Spinal cord (tissue), 10 donors: ENCODE measurements at places on chromosomes 5 and 9. TPM values are rescaled to one million over a fixed set of nuclear protein-coding genes. Genes with fewer than 3 reads are reported as not detected.

- no peak for DNase-seq
- H3K4me3 ChIP-seq, result no peak overlapping the region
- H3K27ac ChIP-seq, result no peak overlapping the region
- no peaks in the 10 kb centered on the region for H3K4me1 ChIP-seq
- H3K36me3 ChIP-seq, result no peaks in the 10 kb centered on the region
These were observed 13.2 kb upstream of the HSPB3 start for GRCh38 chr5:54442271-54442670.

GRCh38 chr9:3308609-3309008, 217.2 kb downstream of the RFX3 start:
- no peaks in the 10 kb centered on the region for H3K36me3 ChIP-seq
- no peaks in the 10 kb centered on the region for H3K27me3 ChIP-seq
- DNase-seq, result no peak
- H3K27ac ChIP-seq, result no peak overlapping the region

DNA sequence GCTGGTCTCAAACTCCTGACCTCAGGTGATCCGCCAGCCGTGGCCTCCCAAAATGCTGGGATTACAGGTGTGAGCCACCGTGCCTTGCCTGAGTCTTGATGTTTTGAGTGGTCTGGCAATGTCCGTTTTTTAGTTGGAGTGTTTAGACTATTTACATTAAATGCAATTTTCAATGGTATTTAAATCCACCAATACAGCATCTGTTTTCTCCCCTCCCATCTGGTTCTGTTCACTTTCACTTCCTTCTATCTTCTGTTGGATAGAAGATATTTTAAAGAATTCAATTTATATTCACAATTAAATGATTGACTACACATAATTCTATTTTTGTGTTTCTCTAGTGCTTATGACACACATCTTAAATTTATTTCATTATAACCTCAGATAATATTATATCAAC, 26.0 kb upstream of the PCAT7 start:
- H3K27ac ChIP-seq, result no peak overlapping the region
- no peak overlapping the region for H3K4me3 ChIP-seq
- H3K4me1 ChIP-seq, result no peaks in the 10 kb centered on the region
- no peak for DNase-seq

DNA sequence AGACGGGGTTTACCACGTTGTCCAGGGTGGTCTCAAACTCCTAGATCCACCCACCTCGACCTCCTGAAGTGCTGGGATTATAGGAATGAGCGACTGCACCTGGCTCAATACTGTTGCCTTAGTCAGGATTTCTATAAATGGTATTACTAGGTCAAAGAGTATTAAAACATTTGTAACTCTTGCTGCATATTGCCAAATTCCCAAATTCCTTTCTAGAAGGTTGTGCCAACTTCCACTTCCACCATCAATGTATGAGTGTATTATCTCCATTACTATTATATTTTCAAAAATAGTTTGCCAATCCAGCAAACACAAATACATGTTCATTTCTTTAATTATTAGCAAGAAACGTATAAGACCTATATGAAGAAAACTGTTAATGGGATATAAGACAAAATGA, 10.6 kb downstream of the PTGR1 start:
- H3K4me3 ChIP-seq, result no peak overlapping the region
- no peaks in the 10 kb centered on the region for H3K36me3 ChIP-seq
- H3K27me3 ChIP-seq, result no peaks in the 10 kb centered on the region
- no peaks in the 10 kb centered on the region for H3K4me1 ChIP-seq

- H3K36me3 ChIP-seq, result no peaks in the 10 kb centered on the region
- H3K27me3 ChIP-seq, result no peaks in the 10 kb centered on the region
- no peak for DNase-seq
- no peak overlapping the region for H3K27ac ChIP-seq
These were observed 12.1 kb upstream of the POC5 start for GRCh38 chr5:75729321-75729720.

DNA sequence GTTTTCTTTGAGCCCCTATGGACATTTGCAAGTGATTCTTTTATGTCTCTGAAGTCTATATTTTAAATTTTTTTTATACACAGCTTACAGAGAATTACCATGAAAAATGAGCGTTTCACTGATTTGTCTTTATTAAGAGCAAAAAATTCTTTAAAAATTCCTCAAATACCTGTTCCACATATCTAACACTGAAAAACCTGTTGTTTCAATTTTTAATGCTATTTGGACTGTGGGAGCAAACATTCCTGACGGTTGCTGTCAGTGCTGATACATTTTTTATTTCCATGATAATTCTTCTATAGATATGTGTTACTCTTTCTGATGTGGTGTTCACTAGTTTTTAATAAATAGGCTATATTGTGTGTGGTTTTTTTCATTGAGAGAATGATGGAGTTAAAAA, 199.8 kb downstream of the GDNF start:
- H3K36me3 ChIP-seq, result no peaks in the 10 kb centered on the region
- no peak overlapping the region for H3K4me3 ChIP-seq
- H3K27me3 ChIP-seq, result no peaks in the 10 kb centered on the region

GRCh38 chr5:82886911-82887310, 190.3 kb downstream of the TMEM167A start:
- H3K4me1 ChIP-seq, result no peaks in the 10 kb centered on the region
- H3K4me3 ChIP-seq, result no peak overlapping the region
- no peaks in the 10 kb centered on the region for H3K27me3 ChIP-seq
- DNase-seq, result no peak
- H3K27ac ChIP-seq, result no peak overlapping the region

- H3K27me3 ChIP-seq, result no peaks in the 10 kb centered on the region
- no peaks in the 10 kb centered on the region for H3K36me3 ChIP-seq
- H3K4me3 ChIP-seq, result no peak overlapping the region
These were observed 472.0 kb upstream of the WWC1 start for GRCh38 chr5:167819406-167819805.

GRCh38 chr5:179381691-179382090, 36.4 kb upstream of the ADAMTS2 start:
- no peak overlapping the region for H3K27ac ChIP-seq
- H3K36me3 ChIP-seq, result no peaks in the 10 kb centered on the region
- no peak for DNase-seq
- no peaks in the 10 kb centered on the region for H3K27me3 ChIP-seq

GRCh38 chr5:169831331-169831730, 149.0 kb downstream of the INSYN2B start:
- H3K36me3 ChIP-seq, result no peaks in the 10 kb centered on the region
- no peak for DNase-seq
- no peaks in the 10 kb centered on the region for H3K27me3 ChIP-seq

DNA sequence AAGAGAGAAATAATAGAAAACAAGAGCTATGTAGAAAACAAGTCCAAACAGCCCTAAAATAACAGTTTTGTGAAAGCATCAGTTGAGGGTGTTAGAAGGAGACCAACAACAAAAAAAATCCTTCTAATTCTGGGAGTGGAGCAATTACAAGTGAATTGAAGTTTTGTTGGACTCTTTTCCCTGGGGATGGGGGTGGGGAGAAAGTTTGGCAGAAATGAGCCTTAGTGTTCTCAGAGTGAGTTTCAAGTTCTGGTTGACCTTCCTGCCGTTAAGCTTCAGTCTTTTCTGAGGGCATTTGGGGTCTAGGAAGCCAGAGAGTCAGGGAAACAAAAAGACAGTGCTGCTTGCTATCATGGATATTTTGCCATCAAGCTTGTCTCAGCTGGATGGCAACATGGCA, 106.3 kb upstream of the TRIM32 start:
- no peaks in the 10 kb centered on the region for H3K36me3 ChIP-seq
- DNase-seq, result peak; percentile 29
- H3K27me3 ChIP-seq, result no peaks in the 10 kb centered on the region
- no peaks in the 10 kb centered on the region for H3K4me1 ChIP-seq
- no peak overlapping the region for H3K27ac ChIP-seq
- H3K4me3 ChIP-seq, result no peak overlapping the region

- peaks cover 19% of the 10 kb centered on the region for H3K4me1 ChIP-seq
- H3K36me3 ChIP-seq, result no peaks in the 10 kb centered on the region
- no peaks in the 10 kb centered on the region for H3K27me3 ChIP-seq
- DNase-seq, result no peak
- H3K4me3 ChIP-seq, result no peak overlapping the region
- H3K27ac ChIP-seq, result no peak overlapping the region
These were observed 215.0 kb downstream of the SEMA6A start for GRCh38 chr5:116359592-116359991.

GRCh38 chr5:142906863-142907671, 136.9 kb downstream of the ARHGAP26 start:
- H3K36me3 ChIP-seq, result peaks cover 3% of the 10 kb centered on the region
- H3K27me3 ChIP-seq, result no peaks in the 10 kb centered on the region
- H3K27ac ChIP-seq, result no peak overlapping the region
- no peak overlapping the region for H3K4me3 ChIP-seq

The ANKRD31 gene
- 0.53 TPM for polyA plus RNA-seq

The DPYSL3 gene
- polyA plus RNA-seq, result 523 TPM

The MACIR gene
- polyA plus RNA-seq, result 38.9 TPM

The TAF11L5 gene
- not detected for polyA plus RNA-seq

The SLC6A19 gene
- 0.22 TPM for polyA plus RNA-seq

The PRDM9 gene
- not detected for polyA plus RNA-seq

The GLRA1 gene
- polyA plus RNA-seq, result 8.5 TPM
